ENCODE measurements at places on chromosomes 7 and 10.

DNA sequence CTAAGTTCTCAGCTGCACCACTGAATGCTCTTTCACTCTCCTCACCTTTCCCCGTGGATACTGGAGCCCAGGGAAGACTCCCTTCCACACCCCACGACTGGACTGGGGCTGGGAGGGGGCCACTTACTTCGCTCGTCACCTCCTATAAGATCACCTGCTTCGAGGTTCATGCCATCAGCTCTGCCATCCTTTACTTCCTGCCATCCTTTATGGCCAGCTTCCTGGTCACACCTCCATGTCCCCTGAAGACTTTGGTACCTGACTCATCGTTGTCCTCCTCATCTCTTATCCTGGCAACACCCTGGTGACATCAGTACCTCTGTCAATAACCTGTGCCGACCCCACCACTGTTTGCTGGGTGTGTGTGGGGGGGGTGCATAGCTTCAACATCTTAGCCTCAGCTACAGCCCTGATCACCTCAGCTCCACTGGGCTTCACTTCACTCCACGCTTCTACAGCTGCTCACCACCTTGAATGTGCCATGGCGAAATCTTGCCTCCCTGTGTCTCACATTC, 8.7 kb upstream of the VDAC2 start:
- DNase-seq = no peak

DNA sequence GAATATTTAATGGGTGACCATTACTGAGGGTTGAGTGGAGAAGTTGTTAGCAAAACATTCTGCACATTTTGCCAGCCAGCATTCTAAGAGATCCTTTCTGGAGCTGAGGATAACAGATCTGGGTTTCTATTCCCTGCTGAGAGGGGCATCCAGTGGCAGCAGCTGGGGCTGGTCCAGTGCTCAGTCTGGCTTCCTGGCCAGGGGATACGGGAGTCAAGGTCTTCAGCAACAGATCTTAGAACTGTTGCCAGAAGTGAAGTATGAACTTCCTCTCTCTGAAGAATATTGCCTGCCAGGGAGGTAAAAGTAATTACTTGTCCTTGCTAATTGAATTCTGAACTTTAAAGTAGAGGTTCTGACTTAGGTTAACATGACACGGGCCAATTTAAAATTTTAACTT, 568.4 kb downstream of the REEP3 start:
- DNase-seq = no peak

DNA sequence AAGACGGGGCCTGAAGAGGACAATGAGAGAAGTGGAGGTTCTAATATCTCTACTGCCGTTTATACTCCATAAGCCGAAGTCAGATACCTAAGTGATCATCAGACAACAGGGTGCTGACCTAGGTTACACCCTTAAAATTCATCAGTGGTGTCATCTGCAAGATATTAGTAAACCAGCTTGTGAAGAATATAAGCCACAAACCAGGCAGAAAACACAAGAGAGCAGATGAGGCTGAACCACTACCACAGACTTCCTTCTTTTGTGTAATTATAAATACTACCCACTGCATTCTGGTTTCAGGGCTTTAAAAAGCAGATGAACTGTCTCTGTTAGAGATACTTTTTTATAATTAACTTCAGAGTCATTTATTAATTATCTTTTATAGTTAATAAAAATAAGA, 69.0 kb upstream of the LRRC17 start:
- no peak for DNase-seq

GRCh38 chr7:36336390-36336789, 53.3 kb upstream of the ANLN start:
- DNase-seq = no peak

- DNase-seq = no peak
Measured at GRCh38 chr10:70493660-70494234, 15.2 kb downstream of the PALD1 start.

DNA sequence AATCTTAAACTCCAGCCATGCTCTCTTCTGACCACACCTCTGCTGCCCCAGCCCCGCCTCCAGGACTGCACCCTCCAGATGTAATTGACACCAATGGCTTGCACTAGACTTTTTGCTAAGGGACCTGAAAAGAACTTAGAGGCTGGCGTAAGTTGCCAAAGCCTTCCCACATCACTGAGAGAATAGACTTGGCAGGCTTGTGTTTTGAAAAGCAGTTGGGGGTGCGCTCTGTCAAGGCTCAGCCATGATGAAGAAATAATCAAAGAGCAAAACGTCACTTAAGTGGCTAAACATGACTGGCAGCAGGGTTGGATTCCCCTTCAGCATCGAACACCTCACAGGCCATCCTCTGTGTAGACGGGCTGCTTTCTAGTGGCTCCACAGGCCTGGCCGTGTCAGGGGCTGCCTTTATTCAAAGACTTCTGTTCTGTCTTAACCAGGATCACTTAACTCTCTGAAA, 195.2 kb upstream of the C7orf33 start:
- no peak for DNase-seq
